ENCODE measurements at places on chromosomes 4 and X.

- no peak for DNase-seq
Measured at GRCh38 chr4:79688691-79689090, 280.7 kb upstream of the GK2 start.

DNA sequence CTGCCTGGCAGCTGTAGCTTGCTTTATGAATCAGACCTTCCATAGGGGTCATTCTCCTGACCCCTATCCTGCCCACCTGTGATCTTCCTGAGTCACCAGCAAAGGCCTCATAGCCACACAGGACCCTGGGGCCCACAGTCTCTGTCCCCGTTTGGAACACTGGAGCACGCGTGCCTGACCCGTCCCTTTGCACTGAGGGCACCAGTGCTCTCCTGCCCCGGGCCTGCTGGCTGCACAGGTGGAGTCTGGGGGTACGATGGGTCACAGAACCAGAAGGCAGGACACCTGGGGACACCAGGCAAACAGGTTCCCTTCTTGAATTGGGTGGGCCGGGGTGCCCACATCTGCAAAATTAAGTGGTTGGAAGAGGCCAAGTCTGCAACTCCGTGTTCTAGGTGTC is 97.2 kb downstream of the CPZ start:
- no peak for DNase-seq

DNA sequence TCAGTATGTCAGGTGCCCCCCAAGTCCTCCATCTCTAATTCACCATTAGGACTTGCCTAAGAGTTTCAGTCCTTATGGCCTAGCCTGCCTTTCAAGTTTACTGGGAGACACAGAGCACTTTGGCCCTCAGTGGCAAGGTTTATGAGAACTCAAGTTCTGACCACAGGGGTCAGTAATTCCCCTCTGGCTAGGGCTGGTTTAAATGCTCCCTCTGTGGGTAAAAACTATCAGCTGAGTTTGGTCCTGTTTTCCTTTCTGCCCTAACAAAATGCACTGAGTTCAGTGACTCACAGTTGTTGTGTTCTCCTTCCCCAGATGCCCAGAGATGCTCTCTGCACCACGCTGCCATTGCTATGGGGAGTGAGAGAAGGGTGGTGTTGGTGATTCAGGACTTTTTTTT is 163.2 kb downstream of the RELL1 start:
- DNase-seq = no peak

DNA sequence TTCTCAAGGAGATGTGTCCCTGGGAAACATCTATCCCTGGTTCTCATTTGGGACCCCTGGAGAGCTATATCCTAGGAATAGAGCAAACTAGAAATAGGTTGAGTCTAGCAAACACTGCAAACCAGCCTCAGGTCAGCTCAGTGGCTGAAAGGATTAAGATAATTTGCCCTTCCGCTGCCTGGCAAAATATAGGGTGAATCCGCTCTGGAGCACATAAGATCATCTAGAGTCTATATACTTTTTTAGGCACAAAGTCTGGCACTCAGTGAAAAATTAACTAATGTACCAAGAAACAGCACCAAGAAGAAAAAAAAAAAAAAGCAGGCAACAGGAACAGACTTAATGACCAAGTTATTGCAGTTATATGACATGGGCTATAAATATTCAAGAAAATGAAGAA is 7.3 kb upstream of the GUCY2F start:
- DNase-seq = no peak

DNA sequence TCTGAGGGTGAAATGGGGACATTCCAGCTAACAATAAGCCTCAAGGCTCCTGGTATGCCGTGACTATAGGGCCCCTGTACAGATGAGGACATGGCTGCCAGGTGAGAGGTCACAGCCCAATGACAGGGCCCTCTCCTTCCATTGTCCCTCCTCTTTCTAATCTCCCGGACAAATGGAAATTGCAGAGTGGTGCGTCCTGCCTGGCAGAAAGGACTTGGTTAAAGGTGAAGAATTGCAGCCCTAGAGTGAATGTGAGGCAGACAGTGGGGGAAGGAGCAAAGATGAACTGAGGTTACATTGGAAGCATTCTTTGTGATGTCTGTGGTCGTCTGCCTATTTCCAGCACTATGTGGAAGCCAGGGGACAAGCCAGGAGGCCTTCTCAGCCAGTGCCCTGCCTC is 6.7 kb upstream of the UCP1 start:
- DNase-seq = no peak

DNA sequence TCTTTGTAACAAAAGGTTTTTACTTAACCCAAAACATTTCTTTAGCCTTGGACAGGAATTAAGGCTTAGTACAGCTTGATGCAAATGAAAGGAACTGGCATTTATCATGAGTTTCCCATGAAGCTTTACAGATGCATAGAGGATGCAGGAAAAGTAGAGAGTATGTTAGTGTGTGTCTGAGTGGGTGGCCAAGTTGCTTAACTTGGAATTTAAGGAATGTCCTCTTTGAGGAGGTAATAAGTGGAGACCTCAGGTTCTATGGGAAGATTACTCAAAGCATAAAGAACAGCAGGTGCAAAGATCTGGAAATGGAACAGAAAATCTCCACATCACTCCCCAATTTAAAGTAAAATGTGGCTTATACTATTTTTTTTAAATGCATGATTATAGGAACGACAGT is 457.9 kb downstream of the KCNIP4 start:
- DNase-seq = no peak

GRCh38 chr4:1869530-1870327 is 1.5 kb upstream of the NSD2 start:
- no peak for DNase-seq

GRCh38 chrX:41516999-41517765 is 70.0 kb downstream of the NYX start:
- DNase-seq = no peak

GRCh38 chr4:155809835-155810234 is 51.0 kb downstream of the GUCY1B1 start:
- DNase-seq = no peak

DNA sequence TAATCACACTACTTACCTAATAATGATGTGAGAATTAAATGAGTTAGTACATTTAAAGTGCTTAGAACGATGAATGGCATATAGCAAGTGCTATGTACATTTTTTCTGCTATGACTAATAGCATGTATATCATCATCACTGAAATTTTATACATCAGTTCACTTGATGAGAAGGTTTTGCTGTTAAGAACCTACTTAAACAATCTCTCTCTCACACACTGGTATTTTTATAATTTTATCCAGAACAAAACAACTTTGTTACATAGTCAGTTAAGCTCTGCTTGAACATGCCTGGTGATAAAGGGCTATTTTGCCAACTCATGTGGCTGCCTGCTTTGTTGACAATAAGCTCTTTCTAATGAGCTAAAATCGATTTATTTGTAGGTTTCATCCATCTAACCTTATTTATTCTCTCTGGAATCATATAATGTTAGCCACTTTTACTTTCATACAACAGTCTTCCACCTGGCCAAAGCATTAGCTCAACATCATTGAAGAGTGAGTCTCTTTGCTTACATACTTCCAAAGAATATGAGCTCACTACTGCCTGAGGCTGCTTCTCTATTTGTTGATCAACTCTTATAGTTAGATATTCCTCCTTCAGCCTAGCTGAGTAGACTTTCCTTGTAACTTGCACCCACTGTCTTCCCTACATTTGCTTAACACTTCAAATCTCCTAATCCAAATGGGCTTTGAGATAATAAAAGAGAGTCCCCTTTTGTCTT is 372.7 kb upstream of the BOD1L1 start:
- DNase-seq = no peak

GRCh38 chr4:35697210-35697736 is 547.0 kb downstream of the ARAP2 start:
- DNase-seq = no peak

GRCh38 chrX:150219374-150220185 is 143.5 kb upstream of the MAMLD1 start:
- no peak for DNase-seq

DNA sequence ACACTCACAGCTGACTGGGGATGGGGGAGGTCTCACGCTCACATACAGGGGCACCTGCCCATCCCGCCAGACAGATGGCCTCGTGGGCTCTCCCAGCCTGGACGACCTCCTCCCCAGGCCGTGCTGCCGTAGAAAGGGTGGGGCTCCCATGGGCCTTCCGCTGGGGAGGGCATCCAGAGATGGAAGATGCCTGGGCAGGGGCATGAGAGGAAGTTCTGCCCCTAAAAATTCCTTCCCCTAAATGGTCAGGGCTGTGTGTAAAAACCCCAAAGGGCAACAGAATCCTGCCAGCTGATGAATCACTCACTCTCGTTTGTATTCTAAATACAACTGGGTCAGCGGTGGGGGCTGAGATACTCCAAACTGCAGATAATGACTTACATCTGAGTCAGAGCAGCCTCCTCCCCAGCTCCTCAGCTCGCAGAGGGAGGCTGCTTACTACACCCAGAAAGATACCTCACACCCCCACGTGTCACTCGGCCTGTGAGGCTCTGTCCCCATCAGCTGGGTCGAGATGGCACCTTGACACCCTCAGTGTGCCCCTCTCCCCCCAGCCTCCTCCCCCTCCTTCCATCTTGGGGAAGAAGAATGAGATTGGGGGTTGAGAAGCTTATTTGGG is 10.1 kb downstream of the WDR1 start:
- peak; percentile 43 for DNase-seq

GRCh38 chr4:64340218-64341110 is 68.8 kb downstream of the TECRL start:
- DNase-seq = no peak

- DNase-seq = no peak
Measured at GRCh38 chr4:24471486-24472160, 112.7 kb downstream of the DHX15 start.

DNA sequence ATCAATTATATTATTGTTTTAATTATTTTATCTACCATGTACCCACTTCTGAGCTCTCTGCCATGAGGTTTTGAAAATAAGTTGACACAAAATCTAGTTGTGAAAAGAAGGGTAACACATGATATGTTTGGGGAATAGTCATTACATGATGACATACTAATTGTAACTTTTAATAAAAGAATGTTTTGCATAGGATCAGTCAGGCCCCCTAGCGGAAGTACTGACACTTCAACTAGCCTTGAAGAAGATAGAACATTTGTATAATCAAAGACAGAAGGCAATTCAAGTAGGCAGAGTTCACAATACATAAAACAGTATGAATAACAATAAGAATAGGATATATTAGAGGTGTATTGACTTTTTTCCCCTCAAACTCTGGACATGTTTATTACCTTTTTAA is 1191.0 kb upstream of the AGA start:
- no peak for DNase-seq

DNA sequence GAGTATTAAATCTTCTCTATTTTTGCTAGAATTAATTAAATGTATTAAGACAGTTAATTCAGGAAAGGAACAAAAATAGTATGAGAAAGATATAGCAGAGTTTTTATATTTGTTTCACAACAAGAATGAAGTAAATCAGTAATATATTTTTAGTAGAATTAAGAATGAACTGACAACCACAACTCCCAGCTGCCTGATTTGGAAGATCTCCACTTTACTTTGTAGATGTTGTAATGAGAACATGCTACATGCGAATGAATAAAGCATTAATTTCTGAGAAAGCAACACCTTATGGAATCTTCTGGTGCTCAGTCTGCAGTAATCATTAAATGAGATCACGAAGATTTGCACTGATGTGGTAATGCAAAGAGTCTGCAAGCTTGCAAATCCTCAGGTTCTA is 695.6 kb upstream of the PCDH7 start:
- no peak for DNase-seq

- no peak for DNase-seq
Measured at GRCh38 chr4:122632396-122633143, 11.7 kb upstream of the IL21 start.

- DNase-seq = no peak
Measured at GRCh38 chr4:95394752-95395306, 153.9 kb downstream of the UNC5C start.

GRCh38 chr4:23194751-23195150 is 502.0 kb downstream of the GBA3 start:
- no peak for DNase-seq

DNA sequence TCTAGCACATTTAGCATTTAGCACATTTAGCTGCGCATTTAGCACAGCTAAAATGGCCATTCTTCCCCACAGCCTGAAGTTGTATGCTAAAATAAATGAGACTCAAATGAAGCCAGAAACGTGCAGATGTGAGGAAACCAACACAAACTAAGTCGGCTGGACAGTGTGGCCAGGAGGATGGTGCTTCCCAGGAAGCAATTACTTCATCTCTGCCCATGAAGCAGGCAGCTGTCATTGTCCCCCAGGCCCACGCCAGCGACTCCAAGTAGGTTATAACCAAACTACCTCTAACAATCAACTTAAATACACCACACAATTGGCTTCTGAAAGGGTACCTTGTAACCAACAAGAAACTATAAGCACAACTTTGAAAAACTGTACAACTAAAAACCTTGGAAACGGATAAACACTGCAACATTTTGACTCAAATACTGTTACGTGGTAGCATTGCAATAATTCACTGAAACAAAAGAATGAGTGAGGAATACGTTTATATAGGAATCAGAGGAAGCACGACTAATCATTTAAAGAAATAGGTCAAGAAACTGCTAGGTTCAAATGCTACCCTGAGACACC is 39.2 kb downstream of the AFAP1 start:
- no peak for DNase-seq

GRCh38 chr4:23884261-23884660 is 5.6 kb downstream of the PPARGC1A start:
- DNase-seq = no peak

GRCh38 chr4:139562067-139562684 is 6.2 kb upstream of the SETD7 start:
- DNase-seq = no peak

DNA sequence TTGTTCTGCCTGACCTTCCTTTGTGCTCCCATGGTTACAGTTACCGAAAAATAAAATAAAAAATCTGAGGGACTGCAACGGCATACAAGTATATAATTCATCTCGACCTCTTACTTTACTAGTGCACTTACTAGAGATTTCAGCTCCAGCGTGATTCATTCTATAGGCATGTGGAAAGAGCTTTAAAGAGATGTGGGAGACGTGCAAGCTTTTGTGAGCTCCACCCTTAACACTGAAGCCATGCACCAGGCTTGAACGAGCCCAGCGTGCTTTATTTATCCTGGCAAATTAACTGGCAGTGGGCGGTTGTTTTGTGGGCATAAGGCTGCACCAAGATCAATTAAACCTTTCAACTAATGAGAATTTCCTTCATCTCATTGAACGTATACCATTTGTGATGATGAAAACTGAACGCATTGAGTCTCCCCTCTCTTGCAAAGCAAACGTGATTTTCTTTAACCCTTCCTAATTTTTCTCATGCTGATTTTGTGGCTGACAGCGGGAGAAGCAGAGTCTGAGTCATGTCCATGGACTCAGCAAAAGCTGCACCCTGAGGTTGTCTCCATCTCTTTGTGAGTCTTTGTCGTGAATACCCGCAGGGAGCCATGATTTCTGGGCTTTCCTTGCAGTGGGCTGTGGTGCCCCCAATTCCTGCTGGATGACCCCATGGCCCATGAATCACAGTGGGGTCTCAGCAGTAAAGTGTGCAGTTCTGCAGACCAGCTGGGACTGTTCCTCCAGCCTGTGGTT is 60.1 kb downstream of the MXRA5 start:
- DNase-seq = no peak

- DNase-seq = no peak
Measured at GRCh38 chr4:108445716-108446115, 174.7 kb upstream of the RPL34 start.
